ENCODE measurements at places on chromosomes 2 and 18.

DNA sequence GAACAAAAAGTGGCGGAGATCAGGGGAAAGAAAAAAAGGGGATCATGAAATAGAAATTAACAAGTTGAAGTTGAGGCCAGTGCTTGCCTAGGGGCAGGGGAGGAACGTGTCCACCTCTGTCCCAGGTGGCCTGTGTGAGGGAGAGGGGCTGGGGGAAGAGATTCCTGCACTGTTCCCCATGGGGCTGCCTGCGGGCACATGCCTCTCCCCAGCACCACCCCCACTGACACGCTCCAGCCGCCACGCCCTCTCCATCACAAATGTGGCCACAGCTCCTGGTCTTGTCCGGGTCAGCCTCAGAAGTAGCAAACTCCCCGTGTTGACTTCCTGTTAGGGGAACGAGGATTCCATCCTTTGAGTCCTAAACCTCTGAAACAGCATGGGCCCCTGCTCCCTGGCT, 161.2 kb downstream of the GLI2 start:
- DNase-seq, result peak; percentile 53

- no peak for DNase-seq
Measured at GRCh38 chr2:16016282-16016681, 75.9 kb downstream of the MYCN start.

GRCh38 chr2:131151398-131151797, 46.3 kb downstream of the PLEKHB2 start:
- no peak for DNase-seq

GRCh38 chr18:46659484-46659883, 2.5 kb upstream of the LOXHD1 start:
- DNase-seq, result no peak

- no peak for DNase-seq
Measured at GRCh38 chr2:20984408-20984807, 59.5 kb downstream of the APOB start.

- no peak for DNase-seq
Measured at GRCh38 chr18:35732162-35732561, 150.6 kb downstream of the GALNT1 start.

DNA sequence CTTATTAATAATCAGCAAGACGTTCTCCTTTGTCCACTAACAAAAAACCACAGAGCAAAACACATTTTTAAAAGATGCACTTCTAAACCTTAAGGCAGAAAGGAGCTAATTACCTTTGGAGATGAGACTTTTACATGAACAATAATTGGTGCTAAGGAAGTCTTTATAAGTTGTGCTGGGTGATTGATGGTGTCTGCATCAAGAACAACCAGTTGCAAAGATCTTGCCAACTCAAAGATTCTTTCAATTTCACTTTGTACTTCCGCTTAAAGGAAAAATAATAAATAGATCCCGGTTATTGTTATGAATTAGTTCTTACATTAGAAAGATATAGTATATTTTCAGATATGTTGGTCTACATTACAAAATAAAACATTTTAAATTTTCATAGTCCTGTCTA, 26.9 kb upstream of the ARL5A start:
- DNase-seq, result no peak

DNA sequence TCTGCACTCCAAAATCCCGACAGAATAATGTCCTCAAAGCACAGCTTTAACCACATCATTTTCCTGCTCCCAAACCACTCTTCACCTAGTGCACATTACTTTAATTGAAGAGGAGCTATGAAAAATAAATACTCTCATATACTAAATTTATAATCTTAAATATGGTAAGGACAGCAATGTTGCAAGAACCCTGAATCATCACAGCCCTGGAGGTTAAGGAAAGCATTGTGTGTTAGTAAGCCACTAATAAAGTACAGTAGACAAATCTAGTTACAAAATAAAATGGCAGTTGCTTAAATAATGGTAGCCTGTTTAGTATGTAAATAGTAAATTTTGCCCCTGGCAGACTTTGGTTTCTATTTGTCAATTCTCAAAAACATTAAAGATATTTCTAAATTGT, 27.0 kb upstream of the CCDC178 start:
- DNase-seq, result no peak

- DNase-seq, result no peak
Measured at GRCh38 chr2:17933256-17933655, 54.8 kb downstream of the KCNS3 start.

DNA sequence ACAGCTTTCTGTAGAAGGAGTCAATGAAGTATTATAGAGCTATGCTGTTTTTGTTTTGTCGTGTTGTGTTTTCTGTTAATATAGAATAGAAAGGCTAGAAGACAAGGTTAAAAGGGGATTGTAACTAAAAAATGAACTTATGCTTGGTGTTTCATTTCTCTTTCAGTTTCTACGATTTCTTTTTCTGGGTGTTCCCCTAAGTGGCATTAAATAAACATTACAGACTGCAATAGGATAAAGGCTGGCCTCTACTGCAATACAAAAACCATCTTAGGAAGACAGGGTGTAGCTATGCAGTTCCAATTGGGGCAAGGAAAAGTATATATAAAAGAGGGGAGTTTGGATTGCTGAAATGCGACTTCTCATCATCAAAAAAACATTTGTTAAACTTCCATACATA, 1609.7 kb upstream of the ACVR2A start:
- DNase-seq, result no peak

DNA sequence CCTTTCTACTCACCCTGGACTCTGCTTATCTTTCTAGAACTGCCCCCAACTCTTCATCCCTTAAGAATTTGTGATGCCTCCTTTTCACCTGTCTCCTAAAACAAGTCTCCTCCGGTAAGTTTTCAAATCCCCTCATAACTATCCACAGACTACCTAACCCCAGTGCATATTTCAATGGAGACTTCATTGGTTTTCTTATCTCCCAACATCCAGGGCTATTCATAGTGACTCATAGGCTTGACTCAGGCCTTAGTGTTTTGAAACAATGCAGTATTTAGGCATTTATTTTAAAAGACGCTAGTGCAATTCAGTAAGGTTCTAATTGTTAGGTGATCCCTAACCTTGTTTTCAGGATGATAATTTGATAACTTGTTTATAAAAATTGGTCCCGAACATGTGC, 399.2 kb downstream of the CPS1 start:
- no peak for DNase-seq

DNA sequence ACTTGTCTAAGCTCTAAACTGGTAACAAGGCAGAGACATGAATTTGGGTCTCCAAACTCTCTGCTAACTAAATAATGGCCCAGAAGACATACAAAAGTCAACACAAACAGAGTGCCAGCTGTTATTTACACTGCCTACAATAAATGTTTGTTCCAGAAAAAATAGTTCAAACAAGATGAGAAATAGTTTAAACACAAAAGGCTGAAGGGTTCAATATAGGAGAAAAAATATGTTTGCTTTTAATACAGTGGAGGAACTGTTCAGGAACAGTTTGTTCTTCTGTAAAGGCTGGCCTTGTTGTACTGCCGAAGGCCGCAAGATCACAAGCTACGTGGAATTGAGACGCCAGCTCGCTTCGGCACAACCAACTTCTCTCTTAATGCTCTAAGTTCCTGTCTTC, 74.6 kb downstream of the AFF3 start:
- DNase-seq, result no peak

- DNase-seq, result no peak
Measured at GRCh38 chr2:8582191-8582590, 99.7 kb upstream of the ID2 start.

DNA sequence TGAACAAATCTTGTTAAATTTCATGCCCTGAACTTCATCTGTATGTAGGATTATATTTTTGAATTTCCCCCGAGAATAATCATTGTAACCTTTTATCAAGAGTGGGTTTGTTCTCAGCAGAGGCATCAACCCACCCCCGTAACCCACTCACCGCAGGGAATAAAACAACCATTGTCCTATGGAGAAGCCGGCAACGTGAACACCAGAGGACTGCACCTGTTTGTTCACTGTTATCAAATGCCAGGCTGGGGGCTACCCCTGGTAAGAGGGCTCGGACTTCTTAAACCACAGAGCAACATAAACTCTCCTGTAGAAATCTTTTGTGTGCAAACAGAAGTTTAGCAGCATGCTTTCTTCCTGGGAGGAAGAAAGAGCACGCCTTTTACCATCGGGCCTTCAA, 610.4 kb downstream of the ERBB4 start:
- DNase-seq, result no peak

- no peak for DNase-seq
Measured at GRCh38 chr2:154758871-154759270, 60.4 kb downstream of the KCNJ3 start.

GRCh38 chr2:144490017-144490416, 29.9 kb downstream of the ZEB2 start:
- DNase-seq, result no peak

DNA sequence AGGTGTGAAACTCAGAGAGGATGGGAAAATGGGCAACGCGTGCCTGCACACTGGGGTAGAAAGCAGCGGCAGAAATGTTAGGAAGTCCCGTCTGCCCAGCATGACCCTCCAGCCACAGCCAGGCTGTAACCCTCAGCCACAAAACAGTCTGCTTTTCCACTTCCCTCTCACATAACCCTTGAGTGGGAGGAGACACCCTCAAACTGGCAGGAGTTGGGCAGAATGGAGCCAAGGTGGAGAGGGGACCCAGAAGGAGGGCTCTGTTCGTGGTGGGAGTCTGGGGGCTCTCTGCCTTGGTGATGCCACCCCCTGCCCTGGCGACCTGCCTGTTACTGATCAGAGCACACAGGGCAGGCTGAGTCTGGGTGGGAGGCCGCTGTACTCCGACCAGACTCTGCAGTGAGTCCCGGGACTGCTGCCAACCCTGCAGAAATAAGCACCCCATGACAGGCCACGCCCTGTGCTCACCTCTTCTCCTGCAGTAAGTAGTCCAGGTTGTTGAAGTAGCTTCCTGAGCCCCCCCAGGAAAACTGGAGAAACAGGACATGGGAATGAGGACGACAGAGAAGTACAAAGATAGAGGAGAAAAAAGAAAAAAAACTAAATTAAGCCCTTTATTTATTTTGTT, 16.0 kb downstream of the FAM178B start:
- DNase-seq, result no peak

DNA sequence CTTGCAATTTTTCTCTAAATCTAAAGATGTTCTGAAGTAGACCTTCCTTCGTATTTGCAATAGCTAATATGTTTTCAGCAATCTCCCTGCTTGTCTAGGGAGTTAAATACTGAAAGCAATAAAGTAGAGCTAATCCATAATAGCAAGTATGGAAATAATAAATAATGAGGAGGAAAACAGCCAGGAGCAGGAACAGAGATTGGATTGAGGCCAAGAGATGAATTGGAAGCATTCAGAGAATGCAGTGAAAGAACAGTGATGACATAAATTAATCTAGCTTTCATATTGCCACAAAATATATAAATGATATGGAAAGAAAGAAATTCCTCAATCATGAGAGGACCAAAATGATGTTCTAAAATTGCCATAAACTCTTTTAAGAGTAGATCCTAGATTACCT, 679.7 kb downstream of the METTL4 start:
- DNase-seq, result no peak

DNA sequence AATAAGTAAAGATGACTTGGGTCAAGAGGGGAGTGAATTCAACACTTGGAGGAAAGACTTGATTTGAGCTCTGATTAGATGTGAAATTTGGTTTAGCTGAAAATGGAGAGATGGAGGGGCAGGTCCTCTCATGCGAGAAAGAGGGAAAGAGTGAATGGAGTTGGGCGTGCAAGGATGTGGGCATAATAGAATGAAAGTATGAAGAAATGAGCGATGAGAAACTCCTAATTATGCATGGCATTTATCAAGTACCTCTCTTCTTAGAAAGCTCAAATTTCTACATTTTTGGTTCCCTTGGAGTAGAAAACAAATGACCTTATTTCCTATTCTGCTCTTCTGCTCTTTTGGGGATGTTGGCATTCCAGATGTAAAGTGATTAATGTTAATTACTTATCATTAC, 161.5 kb downstream of the PHLPP1 start:
- DNase-seq, result no peak

DNA sequence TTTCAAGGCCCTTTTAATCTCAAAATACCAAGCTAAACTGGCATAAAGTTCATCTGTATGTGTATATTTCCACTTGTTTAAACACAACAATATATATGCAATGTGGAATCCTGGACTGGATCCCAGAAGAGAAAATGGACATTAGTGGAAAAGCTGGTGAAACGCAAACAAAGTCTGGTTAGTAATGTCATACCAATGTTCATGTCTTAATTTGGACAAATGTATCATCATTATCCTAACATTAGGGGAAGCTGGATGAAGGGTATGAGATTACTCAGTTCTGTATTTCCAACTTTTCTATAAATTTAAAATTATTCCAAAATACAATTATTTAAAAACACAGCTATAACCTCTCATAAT, 3.8 kb downstream of the SP3 start:
- DNase-seq, result no peak

DNA sequence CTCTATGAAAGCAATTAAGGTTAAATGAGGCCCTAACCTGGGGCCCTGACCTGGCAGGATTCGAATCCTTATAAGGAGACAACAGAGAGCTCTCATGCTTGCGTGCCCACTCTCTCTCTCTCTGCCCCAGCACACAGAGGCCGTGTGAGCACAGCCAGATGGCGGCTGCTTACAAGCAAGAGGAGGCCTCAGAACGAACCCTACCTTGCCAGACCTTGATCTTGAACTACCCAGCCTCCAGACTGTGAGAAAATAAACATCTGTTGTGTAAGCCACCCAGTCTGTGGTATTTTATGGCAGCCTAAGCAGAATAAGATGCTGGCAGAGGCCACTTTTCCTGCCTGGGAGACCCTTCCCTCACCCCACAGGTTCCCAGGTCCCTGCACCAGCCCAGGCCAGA, 5.2 kb upstream of the UBE2F start:
- DNase-seq, result no peak

- DNase-seq, result no peak
Measured at GRCh38 chr2:105062158-105062557, 24.3 kb downstream of the MRPS9 start.

GRCh38 chr2:30230497-30231211, 680 bp upstream of the LBH start:
- DNase-seq, result peak; percentile 71

- DNase-seq, result no peak
Measured at GRCh38 chr2:105712981-105713596, 31.6 kb upstream of the NCK2 start.

Measured in sigmoid colon (tissue), 7 donors.